ENCODE measurements at places on chromosomes 1 and 21.

GRCh38 chr1:2971101-2971501 is 50.2 kb upstream of the ACTRT2 start:
- DNase-seq, result no peak

GRCh38 chr1:81021134-81021533 is 779.6 kb upstream of the ADGRL2 start:
- DNase-seq, result no peak

GRCh38 chr1:195898924-195899323 is 709.3 kb downstream of the KCNT2 start:
- DNase-seq, result no peak

- no peak for DNase-seq
Observed at GRCh38 chr1:77057994-77058585, 161.1 kb downstream of the PIGK start.

DNA sequence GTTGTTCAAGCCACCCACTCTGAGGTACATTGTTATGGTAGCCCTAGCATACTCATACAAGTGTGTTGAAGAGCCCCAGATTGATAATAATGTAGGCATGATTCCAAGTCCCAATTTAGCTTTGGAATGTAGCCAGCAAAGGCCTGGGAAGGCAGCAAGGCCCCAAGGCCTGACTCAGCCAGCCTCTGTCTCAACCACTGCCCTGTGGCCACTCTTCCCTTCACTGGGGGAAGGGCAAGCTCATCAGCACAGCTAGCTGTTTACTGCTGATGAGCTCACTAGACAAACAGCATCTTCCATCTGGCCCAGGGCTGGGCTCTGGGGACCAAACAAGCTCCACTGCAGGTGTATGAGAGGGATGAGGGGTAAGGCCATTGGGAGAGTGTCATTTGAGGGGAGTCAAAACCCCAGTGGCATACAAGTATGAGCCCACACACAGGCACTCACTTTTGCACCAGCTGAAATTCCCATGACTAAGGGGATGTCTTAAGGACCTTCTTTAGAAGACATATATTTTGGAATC is 2.2 kb upstream of the IRF6 start:
- no peak for DNase-seq

GRCh38 chr1:14345946-14346550 is 252.4 kb upstream of the KAZN start:
- no peak for DNase-seq

DNA sequence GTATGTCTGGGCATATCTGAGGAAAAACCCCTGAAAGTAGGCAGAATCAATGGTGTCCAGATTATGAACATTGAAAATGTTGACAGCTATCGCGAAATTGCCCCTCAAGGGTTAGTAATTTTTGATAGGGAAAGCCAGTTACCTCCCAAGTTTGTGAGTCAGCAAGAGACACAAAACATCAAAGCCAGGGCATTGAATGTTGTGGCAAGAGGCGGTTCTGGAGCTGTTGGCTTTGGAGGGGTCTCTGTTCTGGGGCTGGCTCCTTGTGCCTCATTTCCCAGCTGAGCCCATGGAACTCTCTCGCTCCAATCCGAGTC is 10.6 kb upstream of the S100A11 start:
- no peak for DNase-seq

DNA sequence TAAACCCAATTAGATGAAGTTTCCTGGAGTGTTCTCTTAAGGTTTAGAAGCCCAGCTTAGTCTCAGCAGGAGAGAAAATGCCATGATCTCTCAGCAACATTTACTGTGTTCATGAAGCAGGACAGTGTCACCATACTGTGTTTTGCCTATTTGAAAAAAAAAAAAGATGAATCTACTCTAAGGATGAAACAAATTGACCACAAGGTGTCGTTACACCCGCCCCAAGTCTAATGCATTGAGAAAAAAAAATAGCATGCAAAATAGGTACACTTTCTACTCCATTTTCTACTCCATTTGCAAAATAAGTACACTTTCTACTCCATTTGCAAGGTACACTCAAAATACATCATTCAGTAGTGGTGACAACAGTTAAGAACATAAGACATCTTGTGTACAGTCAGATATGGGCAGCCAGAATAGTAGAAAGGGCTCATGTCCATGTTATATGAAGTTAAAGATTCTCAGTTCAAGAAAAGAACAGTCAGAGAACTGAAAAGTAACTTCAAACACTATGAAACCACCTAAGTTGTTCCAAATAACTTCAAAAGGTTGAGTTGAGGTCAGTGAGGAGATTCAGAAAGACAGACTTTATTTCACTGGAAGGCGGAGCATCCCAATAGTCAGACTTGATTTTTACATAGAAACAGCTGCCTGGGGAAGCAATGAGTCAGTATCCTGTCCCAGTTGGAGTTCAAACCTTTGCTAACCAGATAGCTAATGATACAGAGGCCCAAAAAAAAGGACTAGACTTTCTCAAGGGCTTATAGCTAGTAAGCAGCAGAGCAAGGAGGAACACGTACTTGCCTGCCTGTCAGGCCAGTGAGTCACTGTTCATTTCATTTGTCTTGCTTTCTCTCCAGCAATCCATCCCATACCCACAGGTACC is 13.3 kb downstream of the PLPPR5 start:
- no peak for DNase-seq

GRCh38 chr1:107936498-107937481 is 28.2 kb downstream of the VAV3 start:
- no peak for DNase-seq

GRCh38 chr1:53822931-53823330 is 15.2 kb downstream of the NDC1 start:
- no peak for DNase-seq
